Activated T-cell treated with anti-CD3 and anti-CD28 coated beads, Interleukin-2, amount 50 U/mL, for 1 hour (primary cell): ENCODE measurements at places on chromosomes 13 and 19.

DNA sequence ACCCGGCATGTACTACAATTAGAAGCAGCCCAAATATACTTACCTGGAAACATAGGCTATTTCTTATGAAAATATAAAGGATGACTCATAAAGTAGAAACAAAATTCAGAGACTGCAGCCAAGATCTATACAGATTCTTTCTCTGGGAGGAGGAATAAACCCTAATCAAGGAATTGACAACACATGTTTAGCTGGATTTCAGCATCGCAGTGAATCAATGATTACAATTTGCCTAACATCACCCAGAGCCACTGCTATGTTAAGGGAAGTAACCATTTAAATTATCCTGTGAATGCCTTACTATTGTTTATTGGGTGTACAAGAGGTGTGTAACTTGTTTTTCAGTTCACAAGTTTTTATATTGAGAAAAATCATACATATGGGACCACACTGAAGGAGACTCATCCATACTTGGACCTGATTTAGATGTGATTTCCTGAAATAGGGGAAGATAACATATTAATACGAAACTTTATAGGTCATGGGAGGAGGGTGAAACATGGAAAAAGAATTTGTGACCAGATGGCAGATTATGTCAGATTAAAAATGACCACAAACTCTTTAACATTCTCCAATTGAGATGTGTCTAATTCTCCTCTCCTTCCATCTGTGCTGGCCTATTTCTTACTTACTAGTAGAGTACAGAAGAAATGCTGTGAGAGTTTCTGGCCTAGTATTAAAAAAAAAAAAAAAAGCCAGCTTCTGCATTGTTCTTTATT lies 1168.4 kb downstream of the SLITRK1 start:
- DNase-seq, result no peak

- no peak for DNase-seq
These were observed 563 bp upstream of the PDCD5 start for GRCh38 chr19:32580353-32580900.

- no peak for DNase-seq
These were observed 224.7 kb downstream of the DCT start for GRCh38 chr13:94254737-94255136.

GRCh38 chr13:31851216-31851615 lies 111.9 kb downstream of the RXFP2 start:
- DNase-seq, result no peak

- DNase-seq, result peak; percentile 78
These were observed 3.7 kb upstream of the ARHGAP45 start for GRCh38 chr19:1063030-1063908.

- no peak for DNase-seq
These were observed 14.9 kb upstream of the ZNF91 start for GRCh38 chr19:23410155-23410554.

DNA sequence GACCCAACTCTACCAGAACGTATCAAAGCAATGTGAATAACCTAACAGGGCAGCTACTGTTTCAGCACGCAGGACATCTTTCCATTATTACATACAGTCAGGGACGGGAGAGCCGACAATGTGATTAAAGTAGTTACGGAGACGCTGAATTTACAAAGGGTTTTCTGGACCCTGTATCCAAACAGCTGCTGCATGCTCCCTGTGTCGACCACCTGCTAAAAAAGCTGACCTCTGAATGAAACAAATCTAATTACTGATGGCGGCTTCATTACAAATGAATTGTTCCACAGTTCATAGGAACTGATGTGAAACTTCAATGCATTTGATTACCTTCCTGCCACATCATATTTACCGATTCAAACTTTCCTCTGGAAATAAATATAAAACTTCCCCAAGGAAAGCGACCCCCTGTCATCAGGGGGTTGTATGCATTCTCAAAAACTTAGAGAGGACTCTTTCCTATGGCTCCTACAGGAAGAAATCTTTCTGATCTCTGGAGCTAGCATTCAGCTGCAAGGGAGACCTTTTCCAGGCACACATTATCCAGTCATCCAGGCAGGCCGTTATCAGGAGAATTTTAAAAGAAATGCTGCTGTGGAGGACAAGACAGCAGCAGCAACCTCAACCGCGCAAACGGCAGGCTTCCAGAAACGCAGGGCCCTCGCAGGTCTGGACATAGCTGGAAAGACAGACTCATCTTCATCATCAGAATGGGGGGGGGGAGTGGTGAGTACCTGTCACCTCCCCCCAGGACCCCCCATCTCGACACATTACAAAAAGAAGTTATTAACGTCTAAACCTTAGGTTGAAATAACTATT lies 3.1 kb downstream of the EFNB2 start:
- DNase-seq, result no peak

- no peak for DNase-seq
These were observed 817.2 kb downstream of the SLITRK1 start for GRCh38 chr13:83065108-83065507.

DNA sequence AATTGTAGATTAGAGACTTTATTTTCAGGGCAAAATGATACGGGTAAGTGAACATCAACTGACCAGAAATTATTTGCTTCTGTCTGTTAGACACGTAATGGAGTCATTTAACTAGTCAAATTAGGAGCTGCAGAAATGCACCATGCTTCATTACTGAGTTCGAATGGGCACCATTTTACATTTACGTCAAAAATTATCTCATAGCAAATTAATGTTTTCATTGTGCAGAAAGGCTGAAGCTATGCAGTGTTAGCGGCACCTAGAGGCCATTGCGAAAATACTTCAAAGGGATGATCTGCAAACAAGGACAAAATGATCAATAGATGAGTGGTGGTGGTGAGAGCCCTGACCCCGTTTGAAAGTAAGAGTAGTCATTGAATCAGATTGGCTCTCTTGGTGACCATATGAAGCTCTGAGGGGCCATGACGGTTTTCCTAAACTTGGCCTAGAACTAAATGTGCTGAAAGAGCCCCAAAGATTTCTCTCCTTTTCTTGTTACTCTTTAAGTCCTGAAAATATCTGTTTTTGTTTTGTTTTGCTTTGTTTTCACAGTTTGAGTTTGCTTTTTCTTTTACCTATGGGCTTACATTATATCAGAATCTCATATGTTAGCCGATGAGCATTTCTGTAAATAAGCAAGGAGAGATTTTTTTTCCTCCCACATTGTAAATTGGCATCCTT lies 277.9 kb downstream of the ZNF536 start:
- no peak for DNase-seq

GRCh38 chr13:40670307-40670706 lies 3.9 kb upstream of the FOXO1 start:
- DNase-seq, result no peak

DNA sequence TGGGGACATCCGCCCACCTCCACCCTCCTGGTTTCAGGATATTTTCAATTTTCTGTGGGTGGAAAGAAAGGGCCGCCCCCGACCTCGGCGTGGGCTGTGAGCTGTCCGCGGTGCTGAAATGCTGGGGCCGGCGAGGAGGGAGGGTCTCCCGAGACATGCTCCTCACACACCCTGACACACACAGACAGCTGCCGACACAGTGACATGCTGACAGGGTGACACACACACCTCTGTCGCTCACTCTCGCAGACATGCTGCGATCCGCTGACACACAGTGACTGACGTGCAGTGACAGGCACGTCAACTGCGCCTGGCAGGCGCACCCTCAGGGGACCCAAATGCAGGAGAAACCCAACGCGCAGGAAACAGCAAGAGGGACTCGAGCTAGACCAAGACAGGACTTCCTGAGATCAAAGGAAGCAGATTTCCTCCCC lies 25.1 kb upstream of the MEIS3 start:
- DNase-seq, result peak; percentile 54

DNA sequence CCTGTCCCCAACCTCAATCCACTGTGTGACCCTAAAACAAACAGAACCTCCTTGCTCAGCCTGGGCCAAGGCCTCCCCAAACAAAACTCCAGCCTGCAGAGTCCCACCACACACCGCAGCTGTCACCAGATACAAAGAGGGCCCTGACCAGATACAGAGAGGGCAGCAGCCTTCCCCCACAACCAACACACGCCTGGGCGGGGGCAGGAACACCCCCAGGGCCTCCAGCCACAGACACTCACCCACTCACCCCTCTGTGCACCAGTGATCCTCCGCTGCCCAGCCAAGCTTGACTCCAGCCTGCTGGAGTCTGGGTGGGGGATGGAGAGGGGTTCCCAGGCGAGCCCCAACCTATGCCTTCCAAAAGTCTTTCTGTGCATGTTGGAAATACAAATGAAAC lies 5.9 kb upstream of the CIRBP start:
- no peak for DNase-seq

- DNase-seq, result no peak
These were observed 2700.2 kb downstream of the PCDH9 start for GRCh38 chr13:64529874-64530485.

- DNase-seq, result no peak
These were observed 60.9 kb downstream of the RYR1 start for GRCh38 chr19:38494379-38494778.

DNA sequence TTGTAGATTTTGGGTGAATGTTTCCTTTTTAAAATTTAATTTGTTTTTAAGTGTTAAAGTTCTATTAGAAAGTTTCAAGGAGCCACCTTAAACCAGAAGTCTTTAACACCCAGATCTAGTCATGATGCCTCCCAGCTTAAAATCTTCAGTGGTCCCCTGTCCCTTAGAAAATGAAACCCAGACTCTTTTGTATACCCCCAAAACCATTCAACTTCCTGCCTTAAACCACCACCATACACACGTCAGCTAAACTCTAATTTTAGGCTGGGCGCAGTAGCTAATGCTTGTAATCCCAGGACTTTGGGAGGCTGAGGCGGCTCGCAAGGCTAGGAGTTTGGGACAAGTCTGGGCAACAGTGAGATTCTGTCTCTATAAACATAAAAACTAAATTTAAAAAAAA lies 37.9 kb downstream of the N4BP2L1 start:
- no peak for DNase-seq

DNA sequence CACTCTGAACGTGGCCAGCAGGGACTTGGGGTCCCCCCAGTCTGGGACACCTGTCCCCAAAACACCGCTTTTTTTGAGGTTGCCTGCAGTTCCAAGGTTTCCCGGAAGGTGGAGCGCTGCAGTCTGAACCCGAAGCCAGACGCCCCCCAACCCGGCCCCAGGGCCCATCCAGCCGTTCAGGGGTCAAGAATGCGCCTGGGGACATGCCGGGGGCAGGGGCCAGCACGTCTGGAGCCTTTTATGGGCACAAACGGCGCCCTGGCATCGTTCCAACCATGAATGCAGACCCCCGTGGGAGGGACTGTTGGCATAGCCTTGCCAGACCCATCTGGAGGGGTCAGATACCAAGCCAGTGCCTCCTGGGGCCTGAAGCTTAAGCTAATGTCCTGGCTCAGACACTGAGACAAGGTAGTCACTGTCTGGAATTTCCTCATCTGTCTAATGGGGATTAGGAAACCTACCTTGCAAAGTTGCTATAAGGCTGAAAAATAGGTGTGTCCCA lies 6.9 kb downstream of the S1PR5 start:
- DNase-seq, result peak; percentile 76

DNA sequence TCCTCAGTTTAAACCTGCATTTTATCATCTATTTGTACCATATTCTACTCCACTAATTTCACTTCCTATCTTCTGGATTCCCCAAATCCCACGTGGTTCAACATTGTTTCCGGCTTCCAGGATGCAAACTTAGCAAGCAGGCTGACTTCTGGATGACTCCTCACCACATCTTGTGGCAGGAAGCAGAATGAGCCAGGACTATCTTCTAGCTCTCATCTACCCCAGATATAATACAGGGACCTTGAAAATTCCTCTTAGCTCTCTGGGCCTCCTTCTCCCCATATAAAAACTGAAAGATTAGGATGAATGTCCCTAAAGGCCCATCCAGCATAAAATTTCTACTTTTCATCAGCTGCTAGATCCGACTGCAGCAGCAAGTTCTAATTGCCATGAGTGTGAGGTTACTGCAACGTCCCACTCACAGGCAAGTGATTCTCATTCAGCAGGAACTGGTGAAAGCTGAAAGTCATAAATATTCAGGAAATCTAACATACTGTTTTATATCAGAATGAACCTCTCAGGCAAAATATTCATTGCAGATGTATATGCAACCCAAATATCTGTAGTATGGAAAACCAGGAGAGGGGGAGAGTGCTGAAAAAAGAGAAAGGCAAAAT lies 93.4 kb downstream of the KCTD12 start:
- DNase-seq, result no peak

DNA sequence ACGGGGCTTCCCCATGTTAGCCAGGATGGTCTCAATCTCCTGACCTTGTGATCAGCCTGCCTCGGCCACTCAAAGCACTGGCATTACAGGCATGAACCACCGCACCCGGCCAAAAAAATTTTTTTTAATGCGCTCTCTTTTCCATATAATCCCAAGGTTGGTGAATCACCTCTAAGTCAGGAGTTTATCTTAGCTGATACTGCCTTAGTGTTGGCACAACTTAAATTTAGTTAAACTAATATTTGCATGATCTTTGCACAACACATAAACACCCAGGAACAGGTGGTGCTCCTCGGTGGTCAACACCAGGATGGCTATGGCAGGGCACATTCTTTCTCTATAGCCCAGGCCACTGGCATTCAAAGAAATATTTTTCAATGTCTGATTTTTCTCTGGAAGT lies 24.1 kb upstream of the PSG7 start:
- DNase-seq, result no peak

GRCh38 chr19:58060231-58060630 lies 1.1 kb downstream of the ZNF135 start:
- DNase-seq, result no peak

DNA sequence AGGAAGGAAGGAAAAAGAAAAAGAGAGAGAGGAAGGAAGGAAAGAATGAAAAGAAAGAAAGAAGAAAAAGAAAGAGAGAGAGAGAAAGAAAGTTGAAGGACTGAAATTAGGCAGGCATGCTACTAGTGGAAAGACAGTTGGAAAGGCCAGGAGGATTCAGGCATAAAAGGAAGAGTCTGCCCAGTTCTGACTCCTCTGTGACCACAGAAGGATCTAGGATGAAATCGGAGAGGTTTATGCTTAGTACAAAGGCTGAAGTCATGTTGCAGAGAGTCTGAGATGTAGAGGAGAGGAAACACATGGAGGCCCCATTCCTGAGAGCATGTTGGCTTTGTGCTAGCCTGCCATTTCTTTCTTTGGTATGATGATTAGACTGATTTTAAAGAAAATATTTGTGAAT lies 246.5 kb upstream of the ARGLU1 start:
- no peak for DNase-seq

DNA sequence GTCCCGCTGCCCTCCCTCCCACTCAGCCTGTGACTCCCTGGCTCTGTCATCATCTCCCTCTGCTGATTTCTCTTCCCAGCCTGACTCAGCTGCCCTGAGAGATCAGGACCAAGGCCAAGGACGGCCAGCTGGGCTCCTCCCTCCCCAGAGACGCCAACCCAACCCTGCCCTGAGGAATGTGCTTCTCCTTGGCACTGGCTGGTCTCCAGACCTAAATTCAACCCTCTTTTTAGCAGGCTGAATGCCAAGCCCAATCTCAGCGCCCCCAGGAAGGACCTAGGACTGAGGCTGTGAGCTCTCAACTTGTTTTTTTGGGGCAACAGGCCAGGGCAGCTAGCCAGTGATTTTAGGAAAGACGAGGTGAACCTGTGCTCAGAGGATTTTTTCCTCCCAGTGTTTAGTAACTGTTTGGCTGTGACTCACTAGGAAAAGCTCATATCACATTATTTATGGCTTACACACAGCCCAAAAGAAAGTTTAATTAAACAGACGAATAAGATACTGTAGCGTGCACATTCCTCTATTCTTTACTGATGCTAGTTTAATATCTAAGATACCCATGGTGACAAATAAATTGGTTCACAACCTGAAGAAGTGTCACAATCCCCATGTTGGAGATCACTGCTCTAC lies 7.4 kb upstream of the IGFL1 start:
- DNase-seq, result no peak
